Fibroblast of upper back skin (primary cell): ENCODE measurements at places on chromosomes 5 and 9.

- DNase-seq = no peak
Measured at GRCh38 chr9:89632192-89632733, 27.5 kb downstream of the GADD45G start.

DNA sequence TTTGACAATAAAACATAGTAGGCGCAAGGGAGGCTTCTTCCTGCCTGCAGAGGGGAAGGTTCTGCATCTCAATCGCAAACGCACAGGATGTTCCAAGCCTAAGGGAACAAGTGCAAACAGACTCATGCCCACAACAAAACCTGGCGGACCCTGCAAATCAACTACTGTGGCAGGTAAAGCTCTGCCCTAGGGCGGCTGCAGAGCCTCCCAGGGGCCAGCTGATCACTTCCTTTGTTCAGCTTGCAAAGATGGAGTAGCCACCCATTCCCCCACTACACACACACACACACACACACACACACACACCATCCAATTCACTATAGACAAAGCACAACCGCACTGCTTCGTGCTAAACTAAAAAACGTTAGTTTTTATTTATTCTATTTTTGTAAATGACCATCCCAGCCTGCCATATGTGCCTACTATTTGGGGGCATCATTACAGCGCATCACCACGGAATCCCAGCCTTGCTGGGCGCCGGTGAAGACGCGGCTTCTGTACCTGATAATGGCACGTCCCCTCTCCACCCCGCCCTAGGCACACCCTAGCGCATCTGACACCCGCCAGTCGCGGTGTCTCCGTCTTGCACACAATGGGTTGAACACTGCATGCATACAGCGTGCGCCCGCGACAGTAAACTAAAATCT is 57.6 kb downstream of the DPYSL3 start:
- no peak for DNase-seq

GRCh38 chr5:73066466-73066865 is 53.9 kb upstream of the TMEM171 start:
- DNase-seq = peak; percentile 90

DNA sequence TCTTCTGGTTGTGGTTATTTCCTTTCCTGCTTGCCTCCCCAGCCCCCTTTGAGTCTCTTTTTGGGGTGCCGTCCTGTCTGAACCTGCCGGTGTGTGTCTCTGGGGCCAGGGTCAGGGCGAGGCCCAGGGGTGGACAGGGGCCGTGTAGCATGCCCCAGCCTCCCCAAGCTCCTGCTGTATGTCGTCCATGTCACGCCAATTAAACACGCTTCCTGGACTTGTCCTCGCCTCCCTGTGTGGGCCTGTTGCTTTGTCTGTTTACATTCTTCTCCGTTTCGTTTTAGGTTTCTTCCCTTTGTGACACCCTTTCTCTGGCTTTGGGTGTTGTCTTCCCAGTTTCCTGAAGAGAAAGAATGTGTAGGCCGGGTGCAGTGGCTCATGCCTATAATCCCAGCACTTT is 28.5 kb upstream of the HMCN2 start:
- DNase-seq = peak; percentile 53

GRCh38 chr5:57259704-57260103 is 85.8 kb downstream of the GPBP1 start:
- no peak for DNase-seq

DNA sequence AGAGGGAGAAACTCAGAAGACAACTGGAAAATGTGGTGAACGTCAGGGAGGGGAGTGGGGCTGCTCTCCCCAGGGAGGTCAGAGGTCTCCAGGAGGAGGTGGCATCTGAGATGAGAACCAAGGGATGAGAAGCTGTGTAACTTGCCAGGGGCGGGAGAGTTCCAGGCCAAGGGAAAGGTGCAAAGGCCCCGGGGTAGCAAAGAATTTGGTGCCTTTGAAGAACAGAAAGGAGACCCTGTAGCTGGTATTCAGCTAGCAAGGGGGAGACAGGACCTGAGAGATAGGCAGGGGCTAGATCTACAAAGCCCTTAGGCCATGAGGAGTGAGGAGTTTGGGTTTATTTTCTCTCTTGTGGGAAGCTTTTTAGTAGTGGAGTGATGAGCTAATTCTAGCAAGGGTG is 3.3 kb downstream of the DNM1 start:
- DNase-seq = no peak

DNA sequence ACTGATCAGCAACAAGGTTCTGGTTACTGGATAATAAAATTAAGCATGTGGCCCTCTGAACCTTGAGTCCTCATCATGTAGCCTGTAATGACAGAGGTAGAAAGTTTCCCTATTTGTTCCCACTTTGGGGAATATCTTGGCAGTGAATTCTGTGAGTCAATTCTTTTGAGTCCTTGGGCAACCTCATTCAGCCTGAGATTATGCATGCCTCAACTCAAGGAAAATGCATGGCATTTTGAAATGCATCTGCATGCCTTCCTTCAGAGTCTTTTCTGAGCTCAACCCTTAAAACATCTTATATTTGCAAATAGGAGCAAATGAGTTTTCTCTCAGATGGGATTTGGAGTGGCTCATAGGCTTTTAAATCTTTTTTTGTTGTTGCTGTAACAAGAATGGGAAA is 218.1 kb upstream of the CD180 start:
- DNase-seq = peak; percentile 58

- no peak for DNase-seq
Measured at GRCh38 chr5:73825199-73825598, 199.2 kb downstream of the ARHGEF28 start.

GRCh38 chr9:132585954-132586829 is 3.8 kb downstream of the BARHL1 start:
- no peak for DNase-seq

DNA sequence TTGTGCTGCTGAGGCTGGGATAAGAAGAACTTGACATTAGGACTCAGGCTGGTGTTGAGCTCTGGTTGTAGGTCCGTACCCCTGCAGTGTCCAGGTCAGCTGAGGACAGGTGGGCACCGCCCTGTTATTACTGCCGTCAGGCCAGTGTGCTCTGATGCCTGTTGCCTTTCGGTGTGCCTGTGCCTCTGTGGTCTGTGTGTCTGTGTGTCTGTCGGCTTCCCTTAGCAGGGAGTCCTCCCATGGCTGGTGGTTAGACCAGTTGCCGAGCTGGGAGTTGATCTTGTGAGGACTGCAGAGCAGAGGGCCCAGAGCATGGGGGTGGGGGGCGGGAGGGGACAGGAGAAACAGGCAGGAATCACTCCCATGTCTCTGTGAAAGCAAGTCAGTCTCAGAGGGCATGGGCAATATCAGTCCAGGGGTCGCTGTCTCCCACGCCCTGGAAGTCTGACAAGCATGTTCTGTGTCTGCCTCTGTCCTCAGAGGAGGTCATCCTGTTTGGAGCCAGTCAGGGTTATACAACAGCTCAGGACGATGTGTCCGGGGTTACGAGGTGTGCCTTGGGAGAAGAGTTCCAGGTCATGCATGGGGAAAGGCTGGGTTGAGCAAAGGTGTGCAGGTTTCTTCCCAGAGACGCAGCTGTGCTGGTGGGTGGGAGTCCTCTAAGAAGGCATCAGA is 67.3 kb upstream of the GARNL3 start:
- DNase-seq = no peak
